ENCODE measurements at places on chromosomes 1 and 21.

GRCh38 chr1:201556841-201557571 lies 18.1 kb downstream of the NAV1 start:
- no peak for DNase-seq

- no peak for DNase-seq
Observed at GRCh38 chr1:213938776-213939175, 49.0 kb upstream of the PROX1 start.

DNA sequence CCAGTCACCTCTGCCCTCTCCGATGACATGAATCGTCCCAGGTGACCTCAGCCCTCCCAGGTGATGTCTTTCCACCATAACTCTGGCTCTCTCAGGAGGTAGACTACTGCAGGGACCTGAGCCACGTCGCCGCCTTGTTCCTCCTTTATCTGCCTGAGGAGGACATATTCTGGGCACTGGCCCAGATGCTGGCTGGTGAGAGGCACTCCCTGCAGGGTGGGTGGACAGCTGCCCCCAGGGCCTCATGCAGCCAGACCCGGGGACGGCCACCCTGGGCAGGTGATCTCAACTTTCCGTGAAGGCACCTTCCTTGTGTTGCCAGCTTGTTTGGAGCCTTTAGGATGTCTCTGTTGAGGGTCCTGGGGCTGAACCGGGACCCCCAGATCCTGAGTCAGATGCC lies 13.9 kb upstream of the ZBTB17 start:
- no peak for DNase-seq

DNA sequence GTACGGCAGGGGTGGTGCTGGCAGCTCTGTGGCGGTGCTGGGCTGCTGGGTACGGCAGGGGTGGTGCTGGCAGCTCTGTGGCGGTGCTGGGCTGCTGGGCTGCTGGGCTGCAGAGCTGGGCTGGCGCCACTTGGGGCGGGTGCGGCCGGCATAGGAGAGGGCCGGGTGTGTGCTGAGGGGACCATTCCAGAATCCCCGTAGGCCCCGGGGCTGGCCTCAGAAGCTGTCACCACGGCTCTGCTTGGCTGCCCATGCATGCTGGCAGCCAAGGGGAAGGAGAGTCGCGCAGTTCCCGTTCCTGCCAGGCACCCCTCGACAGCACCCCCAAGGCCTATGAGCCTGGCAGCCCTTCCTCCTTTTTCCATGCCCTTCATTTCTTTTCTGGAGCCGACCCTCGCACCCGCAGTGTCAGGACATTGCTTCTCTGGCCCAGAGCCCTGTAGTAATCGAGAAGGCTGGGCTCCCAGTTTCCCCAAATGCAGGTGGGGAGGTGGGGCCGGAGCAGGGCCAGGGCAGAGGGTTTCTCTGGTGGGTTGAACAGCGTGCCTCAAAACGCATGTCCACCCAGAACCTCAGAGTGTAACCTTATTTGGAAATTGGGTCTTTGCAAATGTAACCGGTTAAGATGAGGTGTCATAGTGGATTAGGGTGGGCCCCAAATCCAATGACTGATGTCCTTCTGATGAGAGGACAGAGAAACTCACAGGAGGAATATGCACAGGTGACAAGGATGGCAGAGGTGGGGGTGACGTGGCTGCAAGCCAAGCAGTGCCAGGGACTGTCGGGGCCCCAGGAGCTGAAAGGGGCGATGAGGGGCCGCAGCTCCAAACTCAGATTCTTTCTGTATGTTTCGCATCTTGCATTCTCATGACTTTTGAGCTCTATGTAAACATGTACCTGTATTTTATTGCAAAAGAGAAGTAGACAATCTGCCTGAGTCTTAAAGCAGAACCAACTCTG lies 71.0 kb upstream of the ACTRT2 start:
- DNase-seq: no peak

- no peak for DNase-seq
Observed at GRCh38 chr1:93980320-93981273, 71.4 kb upstream of the GCLM start.

GRCh38 chr1:119667173-119667572 lies 19.1 kb upstream of the ZNF697 start:
- no peak for DNase-seq

DNA sequence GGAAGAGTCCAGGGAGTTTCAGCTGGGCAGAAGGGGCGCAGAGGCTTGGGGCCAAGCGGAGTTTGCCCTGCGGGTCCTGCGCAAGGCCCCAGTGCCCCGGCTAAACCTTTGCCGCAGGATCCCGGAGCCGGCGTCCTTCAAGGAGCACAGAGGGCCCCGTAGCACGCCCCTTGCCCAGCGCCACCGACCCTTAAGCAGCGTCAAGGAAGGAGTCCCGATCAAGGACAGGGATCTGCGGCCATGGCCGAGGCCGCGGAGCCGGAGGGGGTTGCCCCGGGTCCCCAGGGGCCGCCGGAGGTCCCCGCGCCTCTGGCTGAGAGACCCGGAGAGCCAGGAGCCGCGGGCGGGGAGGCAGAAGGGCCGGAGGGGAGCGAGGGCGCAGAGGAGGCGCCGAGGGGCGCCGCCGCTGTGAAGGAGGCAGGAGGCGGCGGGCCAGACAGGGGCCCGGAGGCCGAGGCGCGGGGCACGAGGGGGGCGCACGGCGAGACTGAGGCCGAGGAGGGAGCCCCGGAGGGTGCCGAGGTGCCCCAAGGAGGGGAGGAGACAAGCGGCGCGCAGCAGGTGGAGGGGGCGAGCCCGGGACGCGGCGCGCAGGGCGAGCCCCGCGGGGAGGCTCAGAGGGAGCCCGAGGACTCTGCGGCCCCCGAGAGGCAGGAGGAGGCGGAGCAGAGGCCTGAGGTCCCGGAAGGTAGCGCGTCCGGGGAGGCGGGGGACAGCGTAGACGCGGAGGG lies 520 bp downstream of the CLIC6 start:
- no peak for DNase-seq

DNA sequence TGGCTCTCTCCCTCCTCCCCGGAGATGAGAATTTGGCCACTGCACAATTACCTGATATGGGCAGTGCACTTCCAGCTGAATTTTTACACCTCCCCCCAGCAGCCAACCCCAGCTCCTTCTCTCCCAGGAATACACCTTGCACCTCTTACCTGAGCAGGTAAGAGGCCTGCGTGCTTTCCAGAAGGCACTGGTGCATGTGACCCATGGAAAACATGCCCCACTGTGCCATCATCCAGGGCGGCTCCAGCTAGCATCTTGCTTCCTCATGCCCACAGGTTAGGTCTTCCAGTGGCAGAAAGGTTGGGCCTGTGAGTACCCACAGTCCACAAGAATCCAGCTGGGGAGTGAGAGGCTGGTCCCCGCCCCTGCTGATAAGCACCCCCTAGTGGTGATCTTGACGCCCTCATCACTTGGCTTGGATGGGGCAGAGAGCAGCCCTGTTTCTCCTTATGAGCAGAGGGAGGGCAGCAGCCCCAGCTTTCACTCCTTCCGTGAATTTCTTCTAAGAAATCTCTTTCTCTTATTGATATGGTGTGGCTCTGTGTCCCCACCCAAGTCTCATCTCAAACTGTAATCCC lies 57.8 kb downstream of the EDARADD start:
- DNase-seq: peak; percentile 16
